ENCODE measurements at places on chromosomes 5 and 9.

GRCh38 chr9:133685653-133686609 is 49.8 kb downstream of the DBH start:
- DNase-seq, result no peak

DNA sequence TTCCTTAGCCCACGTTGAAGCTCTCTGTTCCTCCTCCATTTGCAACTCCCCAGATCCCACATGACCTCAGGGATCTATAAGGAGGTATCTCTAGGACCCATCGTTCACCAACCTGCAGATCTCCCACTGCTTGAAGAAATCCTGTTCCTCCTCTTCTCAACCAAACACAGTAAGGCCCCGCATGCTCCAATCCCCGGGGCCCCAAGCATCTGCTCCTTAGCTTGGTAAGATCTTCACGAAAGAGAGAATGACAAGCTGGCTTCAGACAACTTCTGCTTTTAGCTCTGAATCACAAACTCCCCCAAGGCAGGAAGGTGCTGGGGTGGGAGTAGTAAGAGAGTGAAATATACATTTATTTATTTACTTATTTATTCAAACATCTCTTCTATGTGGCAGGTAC is 33.0 kb upstream of the ARHGAP26 start:
- DNase-seq, result no peak

- no peak for DNase-seq
Measured at GRCh38 chr9:99181621-99182020, 40.1 kb downstream of the ALG2 start.

DNA sequence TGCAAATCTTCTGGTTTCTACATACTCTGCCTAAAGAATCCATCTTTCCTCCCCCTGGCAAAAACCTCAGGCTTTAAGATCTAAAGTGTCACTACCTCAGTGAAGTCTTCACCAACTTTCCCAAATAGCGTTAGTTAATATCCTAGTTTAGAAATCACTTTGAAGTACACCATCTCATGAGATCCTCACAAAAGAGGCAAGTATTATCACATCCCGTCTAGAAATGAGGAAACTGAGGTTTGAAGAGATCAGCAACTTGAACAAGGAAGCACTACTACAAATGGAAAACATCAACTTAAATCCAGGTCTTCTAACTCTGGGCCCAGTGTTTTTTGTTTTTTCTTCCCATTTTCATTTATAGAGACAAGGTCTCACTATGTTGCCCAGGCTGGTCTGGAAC is 4.6 kb downstream of the AP3B1 start:
- DNase-seq, result no peak

DNA sequence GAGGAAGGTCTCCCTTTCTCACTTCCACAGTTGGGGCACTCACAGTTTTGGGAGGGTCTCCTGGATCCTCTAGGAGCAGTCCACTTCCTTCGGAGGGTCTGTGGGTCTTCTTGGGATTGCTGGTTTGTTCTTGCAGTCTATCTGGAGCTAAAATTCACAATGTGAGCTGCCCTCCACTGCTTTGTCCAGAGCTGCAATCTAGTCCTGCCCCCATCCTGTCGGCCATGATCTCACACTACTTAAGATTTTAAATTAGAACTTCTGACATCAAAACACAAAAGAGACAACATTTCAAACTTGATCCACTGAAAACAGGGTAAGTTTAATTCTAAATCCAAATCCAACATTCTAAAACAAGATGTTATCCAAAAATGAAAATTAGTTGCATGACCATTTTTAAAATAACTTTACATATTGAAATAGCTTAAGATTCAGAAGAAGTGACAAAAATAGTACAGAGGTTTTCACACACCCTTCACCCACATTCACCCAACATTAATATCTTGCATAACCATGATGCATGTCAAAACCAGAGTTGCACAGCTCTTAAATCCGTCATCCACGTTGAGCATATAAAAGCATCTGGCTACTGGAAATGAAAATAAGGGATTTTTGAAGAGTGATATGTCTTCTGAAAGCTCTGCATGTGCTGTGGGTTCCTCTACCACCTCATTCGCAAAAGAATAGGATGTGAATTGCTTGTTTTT is 113.7 kb upstream of the EPB41L4A start:
- DNase-seq, result no peak

GRCh38 chr9:131296906-131297500 is 7.5 kb downstream of the PLPP7 start:
- DNase-seq, result no peak

- no peak for DNase-seq
Measured at GRCh38 chr9:86469476-86470250, 115.5 kb upstream of the TUT7 start.

GRCh38 chr9:123724211-123724796 is 205.6 kb downstream of the DENND1A start:
- DNase-seq, result no peak

- no peak for DNase-seq
Measured at GRCh38 chr5:159218595-159219023, 9.3 kb upstream of the RNF145 start.

DNA sequence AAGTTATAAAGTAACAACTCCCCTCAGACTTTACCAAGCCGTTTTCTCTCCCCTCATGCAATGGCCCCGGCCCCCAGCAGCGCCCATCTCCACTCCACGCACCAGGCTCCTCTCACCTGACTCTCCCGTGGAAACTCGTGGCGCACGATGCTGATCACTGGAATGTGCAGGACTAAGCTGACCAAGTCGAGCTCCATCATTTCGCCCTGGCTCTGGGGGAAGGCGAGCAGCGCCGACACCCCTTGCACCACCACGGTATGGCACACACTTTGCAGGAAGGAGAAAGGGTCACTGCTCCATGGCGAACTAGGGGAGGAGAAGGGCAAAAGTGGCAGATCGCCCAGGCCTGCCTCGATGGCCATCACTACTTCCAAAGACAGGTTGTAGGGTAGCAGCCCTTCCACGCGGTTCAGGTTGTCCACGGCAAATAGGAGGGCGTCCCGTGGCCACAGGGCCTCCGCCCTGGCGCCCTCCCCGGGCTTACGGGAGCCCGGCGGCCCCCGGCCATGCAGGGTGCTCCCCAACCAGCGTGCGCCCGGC is 1.2 kb downstream of the GRIN3A start:
- no peak for DNase-seq

GRCh38 chr5:26034813-26035212 is 1003.6 kb downstream of the CDH9 start:
- no peak for DNase-seq

- no peak for DNase-seq
Measured at GRCh38 chr9:117917873-117918272, 213.7 kb downstream of the TLR4 start.

GRCh38 chr9:34072868-34073590 is 24.3 kb upstream of the UBAP2 start:
- DNase-seq, result no peak

DNA sequence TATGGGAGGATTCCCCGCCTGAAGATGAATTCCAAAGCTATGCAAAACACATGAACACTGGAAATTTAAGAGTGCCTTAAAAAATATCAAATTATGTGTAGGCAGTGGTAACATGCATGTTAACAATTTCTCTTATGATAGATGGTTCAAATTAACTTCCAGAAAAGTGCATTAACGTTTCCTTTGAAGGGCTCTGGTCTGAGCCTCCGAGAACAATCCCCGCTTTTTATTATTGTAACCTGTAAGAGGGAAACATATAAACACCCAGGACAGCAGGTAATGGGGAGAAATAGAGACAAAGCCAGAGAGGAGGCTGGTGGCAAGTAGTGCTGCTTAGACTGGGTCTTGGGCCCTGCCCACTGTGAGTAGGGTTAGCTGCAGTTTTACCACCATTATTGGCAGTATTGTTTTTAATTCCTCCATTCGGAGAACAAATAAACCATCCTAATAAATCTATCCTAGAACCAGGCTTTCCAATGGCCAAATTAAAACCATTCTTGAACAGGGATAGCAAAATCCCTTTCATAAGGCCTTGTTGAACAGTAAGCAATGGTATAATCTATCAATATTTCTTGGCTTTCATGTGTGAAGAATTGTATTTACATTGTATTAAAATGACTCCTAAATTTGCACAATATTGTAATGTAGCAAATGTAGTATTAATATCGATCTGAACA is 6.3 kb downstream of the NR2F1 start:
- DNase-seq, result no peak

DNA sequence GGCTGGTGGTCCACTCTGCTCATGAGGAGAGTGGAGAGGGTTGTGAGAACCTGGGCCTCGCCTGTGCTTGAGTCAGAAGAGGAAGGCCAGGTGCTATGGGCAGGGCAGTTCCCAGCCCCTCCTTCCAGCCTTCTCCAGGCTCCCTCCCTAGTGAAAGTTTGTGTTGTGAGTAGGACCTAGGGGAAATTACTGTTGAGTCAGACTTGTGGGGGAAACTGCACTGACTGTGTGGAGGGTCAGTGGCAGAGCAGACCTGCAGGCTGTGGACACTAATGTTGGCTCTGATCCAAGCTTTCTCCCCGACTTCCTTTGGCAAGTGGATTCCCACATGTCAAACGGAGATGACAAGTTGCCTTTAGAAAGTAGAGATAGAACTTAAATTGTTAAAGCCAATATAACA is 102.6 kb downstream of the ARHGAP26 start:
- no peak for DNase-seq

DNA sequence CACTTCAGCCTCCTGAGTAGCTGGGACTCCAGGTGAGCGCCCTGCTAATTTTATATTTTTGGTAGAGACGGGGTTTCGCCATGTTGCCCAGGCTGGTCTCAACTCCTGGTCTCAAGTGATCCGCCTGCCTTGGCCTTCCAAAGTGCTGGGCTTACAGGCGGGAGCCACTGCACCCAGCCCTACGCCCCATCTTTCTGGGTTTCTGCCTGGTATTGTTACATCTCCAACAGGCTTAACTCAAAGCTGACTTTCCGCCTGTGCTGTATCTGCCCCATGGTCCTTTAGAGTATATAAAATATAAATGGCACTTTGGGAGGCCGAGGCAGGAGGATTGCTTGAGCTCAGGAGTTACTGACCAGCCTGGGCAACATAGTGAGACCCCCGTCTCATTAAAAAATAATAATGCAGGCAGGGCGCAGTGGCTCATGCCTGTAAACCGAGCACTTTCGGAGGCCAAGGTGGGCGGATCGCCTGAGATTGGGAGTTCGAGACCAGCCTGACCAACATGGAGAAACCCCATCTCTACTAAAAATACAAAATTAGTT is 36.5 kb upstream of the GLDC start:
- no peak for DNase-seq

DNA sequence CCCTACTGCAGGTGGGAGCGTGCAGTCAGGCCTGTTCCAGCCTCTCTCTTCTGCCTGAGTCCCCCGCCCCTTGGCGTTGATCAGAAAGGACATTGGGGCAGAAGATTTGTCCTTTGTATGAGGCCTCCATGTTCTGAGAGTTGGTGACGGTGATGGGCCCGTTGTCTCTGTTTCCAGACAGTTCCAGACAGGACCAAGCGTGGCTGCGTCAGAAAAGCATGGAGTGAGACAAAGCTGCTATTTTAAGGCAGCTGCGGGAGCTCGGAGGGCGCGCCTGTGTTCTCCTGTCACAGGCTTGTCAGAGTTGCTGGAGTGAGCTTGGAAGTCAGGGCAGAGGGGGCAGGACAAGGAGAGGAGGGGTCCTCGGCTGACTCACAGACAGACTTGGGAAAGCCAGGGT is 32.1 kb upstream of the SH3PXD2B start:
- no peak for DNase-seq

Data from stimulated activated CD4-positive, alpha-beta T cell treated with anti-CD3 and anti-CD28 coated beads, Interleukin-1b, Interleukin-23, amount 100 ng/mL, for 1 hour (primary cell).